Stimulated activated CD4-positive, alpha-beta T cell treated with anti-CD3 and anti-CD28 coated beads, Interleukin-2, amount 100 ng/mL, for 24 hours (primary cell): ENCODE measurements at places on chromosomes 7 and 10.

DNA sequence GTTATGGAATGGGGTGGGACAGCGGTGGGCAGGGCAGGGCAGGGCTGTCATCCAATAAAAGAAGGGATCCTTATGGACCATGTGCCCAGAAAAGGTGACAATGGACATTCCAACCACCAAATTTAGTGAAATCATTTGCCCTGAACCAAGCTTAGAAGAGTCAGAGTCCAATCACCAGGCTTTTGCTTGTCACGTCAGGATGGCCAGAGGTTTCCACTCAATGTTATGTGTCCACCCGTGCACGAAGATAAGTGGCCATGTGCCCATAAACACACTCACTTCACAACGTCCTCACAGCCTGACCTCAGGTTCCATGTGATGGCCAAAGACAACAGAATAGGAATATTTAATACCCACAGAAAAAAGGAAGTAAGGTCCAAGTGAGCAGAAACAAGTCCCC, 36.6 kb upstream of the PLPP4 start:
- DNase-seq: no peak

- DNase-seq: no peak
Measured at GRCh38 chr10:117928741-117929140, 118.0 kb downstream of the RAB11FIP2 start.

GRCh38 chr10:576130-576465, 113.4 kb downstream of the DIP2C start:
- no peak for DNase-seq

- DNase-seq: no peak
Measured at GRCh38 chr7:78616539-78616938, 818.0 kb downstream of the PHTF2 start.

DNA sequence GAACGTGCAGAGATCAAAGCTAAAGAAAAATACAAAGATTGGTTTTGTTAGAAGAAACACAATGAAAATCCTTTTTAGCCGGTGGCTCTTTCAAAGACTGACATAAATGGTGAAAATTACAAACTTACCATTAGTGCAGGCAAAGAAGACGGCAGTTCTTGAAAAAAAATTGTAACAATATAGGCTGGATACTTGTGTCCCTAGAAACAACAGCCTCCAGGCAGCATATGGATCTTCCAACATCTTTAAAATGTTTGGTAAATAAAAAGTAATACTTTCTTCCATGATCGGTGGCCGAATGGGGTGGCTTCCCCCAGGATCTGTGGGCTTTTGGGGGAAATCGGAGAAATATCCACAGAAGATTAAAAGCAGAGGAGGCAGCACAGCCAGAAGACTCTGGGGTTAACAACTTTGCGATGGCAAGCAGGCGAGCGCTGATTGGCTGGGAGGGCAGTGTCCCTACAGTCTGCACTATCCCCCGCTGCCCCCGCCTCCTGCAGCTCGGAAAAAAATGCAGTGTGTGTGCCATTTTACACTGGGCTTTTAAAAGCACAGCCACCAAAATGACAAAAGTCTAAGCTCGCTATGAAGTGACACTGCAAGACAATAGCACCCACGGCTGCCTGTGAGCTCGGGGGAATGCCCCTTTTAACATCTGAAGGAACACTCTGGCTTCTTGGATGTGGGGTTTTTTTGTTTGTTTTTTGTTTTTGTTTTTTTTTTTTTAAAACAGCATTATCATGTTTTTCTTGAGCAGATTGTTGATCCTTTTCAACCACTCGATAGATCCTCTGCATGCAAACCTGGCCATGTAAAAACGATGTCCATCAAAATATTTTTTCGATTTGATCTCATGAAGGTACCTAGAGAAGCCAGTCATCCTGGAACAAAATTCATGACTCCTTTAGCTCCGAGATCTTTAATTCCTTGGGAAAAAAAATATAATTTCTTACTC, 31.7 kb upstream of the EPC1 start:
- peak; percentile 92 for DNase-seq

- DNase-seq: no peak
Measured at GRCh38 chr10:27534161-27534700, 30.1 kb downstream of the RAB18 start.

DNA sequence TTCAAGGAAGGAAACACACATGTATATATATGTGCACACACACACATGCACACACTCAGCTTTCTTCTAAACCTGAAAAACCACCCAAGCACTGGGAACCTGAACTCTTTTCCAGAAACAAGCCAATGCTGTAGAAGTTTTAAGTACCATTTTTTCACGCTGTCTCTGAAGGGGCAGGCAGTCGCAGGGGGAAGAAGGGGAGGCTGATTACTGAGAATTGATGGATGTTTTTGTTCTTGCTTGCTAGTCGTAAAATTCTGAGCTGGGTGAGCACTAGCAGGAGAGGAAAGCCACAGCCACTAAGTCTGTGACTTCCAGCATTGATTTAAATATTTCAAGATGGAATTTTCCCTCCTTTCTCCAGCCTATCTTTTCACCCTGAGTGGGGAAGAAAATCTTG, 391.8 kb downstream of the CALN1 start:
- DNase-seq: no peak

DNA sequence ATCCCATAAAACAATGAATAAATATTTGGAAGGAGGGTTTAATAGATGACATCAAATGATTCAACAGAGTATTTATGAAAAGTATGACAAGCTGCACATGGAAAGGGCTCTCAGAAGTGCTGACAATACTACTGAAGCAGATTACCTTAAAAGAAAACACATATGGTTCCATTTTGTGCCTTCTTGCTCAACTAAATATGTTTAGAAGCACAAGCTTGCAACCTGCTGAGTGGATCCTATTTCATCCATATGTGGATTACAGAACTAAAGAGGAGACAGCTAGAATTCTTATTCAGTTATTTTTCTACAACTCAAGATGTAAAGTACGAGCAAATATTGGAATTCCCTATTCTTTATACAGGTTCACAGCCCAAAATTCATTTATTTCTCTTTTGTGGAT, 340.6 kb downstream of the TFEC start:
- no peak for DNase-seq

DNA sequence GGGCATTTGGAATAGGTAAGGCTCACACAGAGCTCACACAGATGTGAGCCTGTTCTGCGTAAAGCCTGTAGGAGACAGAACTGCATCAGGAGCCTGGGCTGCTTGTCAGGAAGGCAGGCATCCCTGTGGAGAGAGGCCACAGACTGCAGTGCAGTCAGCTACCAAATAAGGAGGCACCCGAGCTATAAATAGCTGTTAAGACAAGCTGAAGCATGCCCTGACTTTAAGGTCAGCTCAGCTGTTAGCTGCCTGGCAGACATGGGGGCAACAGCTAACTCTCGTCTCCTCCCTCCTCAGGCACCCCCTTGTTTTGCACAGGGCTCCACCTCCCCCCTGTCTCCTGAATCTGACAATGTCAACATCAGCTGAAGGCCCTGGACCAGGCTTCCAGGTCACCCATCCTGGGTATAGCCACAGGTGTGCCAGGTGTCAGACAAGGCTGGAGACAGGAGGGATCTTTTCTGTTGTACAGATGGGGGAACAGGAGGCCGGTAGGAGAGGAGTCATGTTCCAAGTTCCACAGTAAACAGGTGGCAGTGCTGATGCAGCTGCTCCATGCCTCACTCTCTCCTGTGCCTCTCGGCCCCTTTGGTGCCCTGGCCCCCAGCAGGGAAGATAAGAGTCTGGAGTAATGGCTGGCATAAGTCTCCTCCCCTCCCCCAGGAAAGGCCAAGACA, 27.6 kb upstream of the MKRN1 start:
- DNase-seq: no peak

GRCh38 chr10:95664543-95664942, 8.0 kb upstream of the ALDH18A1 start:
- no peak for DNase-seq

DNA sequence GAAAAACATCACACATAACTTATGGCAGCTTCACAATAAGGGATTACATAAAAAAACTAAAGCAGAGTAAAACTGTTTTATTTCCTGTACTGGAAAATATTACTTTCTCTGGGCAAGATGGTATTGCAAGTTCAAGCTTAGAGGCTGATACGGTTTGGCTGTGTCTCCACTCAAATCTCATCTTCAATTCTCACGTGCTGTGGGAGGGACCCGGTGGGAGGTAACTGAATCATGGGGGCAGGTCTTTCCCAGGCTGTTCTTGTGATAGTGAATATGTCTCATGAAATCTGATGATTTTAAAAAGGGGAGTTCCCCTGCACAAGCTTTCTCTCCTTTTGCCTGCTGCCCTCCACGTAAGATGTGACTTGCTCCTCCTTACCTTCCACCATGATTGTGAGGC, 5.1 kb upstream of the LRRC27 start:
- peak; percentile 55 for DNase-seq

DNA sequence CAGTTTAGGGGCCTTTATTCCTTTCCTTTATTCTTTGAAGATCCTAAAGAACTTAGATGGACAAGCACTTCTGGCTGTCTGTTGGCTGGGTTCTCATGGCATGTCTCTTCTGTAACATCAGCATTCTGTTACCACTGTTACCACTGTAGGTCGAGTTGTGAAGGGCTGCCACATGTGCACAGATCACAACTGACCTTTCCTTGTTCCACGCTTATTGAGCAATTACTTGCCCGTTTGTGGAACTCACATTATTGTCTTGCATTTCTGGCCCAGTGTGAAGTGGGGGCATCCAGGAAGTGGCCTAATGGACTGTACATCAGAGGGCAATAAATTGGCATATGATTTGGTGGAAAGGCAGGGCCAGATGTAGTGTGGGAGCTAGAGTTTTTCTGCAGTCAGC, 23.7 kb downstream of the GBF1 start:
- DNase-seq: no peak

DNA sequence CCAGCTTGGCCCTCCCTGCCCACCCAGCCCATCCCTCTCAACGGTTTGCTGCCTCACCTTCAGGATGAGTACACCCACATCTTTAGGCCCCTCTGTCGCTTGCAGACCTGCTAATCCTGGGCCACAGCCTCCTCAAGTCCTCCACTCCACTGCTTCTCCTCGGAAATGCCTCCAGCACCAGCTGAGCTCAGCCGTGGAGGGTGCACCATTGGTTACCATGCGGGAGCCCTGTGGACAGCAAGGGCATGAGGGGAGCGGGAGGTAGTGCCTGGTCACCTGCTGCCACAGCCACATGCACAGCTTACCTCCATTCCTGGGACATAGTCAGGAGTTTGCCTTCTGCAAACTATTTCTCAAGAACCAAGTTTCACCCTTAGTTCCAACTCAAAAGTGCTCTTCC, 286.3 kb upstream of the ZMIZ1 start:
- no peak for DNase-seq

DNA sequence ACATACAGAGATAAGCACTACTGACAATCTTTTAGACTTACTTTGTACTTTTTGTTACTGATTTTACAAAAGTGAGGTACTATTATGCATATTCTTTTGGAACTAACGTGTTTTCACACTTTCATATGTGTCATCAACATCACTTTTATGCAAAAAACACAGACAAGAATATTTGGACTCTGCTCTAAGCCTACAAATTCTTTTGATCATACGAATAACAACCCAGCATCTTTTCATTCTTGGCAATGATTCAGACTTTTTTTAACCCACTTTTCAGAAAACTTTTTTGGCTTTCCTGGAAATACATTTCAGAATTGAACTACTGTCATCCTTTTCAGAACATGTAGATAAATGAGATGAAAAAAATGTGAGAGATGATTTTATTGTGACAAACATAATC, 30.2 kb downstream of the USP6NL start:
- DNase-seq: no peak

- no peak for DNase-seq
Measured at GRCh38 chr7:128778946-128779345, 3.4 kb upstream of the OPN1SW start.

GRCh38 chr7:45695249-45695995, 121.3 kb downstream of the ADCY1 start:
- DNase-seq: peak; percentile 5

GRCh38 chr7:88071994-88072714, 138.1 kb downstream of the ADAM22 start:
- DNase-seq: no peak

- DNase-seq: no peak
Measured at GRCh38 chr7:11328309-11328708, 354.6 kb downstream of the PHF14 start.

GRCh38 chr10:6602700-6603084, 22.6 kb upstream of the PRKCQ start:
- no peak for DNase-seq
